ENCODE measurements at places on chromosomes 13 and 19. TPM values are rescaled to one million over a fixed set of nuclear protein-coding genes. Genes with fewer than 3 reads are reported as not detected.

- no peak for DNase-seq
These were observed 9.1 kb upstream of the CDC16 start for GRCh38 chr13:114225610-114226009.

GRCh38 chr19:45670670-45671453, 2.8 kb downstream of the GIPR start:
- DNase-seq, result peak; percentile 85

DNA sequence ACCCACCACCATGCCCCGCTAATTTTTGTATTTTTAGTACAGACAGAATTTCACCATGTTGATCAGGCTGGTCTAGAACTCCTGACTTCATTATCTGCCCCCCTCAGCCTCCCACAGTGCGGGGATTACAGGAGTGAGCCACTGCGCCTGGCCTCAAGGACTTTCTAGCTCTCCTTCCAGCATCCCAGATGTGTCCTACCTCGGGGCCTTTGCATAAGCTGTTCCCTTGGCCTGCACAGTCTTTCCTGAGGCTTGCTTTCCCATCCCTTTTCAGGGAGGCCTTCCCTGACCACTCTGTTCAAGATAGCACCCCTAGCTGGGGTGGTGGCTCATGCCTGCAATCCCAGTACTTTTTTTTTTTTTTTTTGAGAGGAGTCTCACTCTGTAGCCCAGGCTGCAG, 14.3 kb upstream of the BCAM start:
- no peak for DNase-seq

DNA sequence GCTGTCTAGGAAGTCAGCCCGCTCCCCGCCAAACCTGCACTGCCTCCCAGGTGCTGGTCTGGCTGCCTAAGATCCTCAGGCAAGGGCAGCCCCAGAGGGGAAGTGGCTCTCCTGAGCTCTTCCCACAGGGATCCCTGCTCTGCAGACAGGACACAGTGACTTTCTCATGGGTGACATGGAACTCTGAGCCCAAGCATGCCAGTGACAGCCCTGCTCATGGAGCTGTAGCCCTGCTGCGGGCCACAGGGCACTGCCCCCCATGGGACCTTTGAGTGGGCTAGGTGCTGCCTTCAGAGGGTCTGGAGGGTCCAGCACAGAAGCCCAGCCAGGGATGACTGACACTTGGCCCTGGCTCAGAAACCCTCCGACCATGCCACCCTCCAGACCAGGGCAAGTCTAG, 109.1 kb downstream of the TUBA3C start:
- DNase-seq, result no peak

- DNase-seq, result no peak
These were observed 25.8 kb downstream of the LACC1 start for GRCh38 chr13:43905435-43906031.

GRCh38 chr19:677201-677600, 1.0 kb downstream of the FSTL3 start:
- peak; percentile 91 for DNase-seq

- DNase-seq, result peak; percentile 88
These were observed at the start of gene ZFP28 for GRCh38 chr19:56538761-56539263. Gene ZFP28 (plus strand): TSS chr19:56538948. CDS start chr19:56539019, 71 bp downstream.

GRCh38 chr19:13057147-13057572, 45.5 kb downstream of the LYL1 start:
- DNase-seq, result no peak

DNA sequence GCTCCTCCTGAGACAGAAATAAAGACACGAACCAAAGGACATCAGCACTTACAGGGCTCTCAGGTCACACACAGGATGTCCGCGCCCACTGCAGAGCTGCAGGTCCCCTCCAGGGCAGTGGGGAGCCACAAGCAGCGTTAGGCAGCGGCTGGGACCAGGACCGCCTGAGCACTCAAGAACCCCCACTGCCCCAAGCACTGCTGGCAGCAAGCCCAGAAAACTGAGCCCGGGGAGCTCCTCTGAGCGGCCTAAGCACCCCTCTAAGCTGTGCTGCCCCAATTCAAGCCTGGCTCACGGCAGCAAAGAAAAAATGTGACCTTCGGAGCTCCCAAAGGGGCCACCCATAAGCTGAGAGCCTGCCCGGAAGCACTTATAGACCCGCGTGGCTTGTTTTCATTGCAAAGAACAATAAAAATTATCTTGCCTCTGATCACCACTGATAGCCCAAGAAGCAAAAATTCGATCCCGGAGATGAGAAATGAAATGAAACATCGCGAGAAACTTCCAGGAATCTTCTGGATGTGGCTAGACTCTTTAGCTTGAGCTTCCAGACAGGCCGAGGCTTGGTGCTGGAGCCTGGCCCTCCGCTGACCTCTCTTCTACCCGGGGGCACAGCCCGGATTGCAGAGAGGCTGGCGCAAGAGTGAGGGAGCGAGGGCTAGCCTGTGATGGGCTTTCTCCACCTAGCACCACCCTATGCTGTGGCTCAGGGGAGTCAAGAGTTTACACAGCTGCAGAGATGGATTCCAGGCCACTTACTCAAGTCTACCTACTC, 6.3 kb downstream of the DPP9 start:
- DNase-seq, result no peak

GRCh38 chr19:54178581-54179261, 5.8 kb upstream of the TMC4 start:
- no peak for DNase-seq

DNA sequence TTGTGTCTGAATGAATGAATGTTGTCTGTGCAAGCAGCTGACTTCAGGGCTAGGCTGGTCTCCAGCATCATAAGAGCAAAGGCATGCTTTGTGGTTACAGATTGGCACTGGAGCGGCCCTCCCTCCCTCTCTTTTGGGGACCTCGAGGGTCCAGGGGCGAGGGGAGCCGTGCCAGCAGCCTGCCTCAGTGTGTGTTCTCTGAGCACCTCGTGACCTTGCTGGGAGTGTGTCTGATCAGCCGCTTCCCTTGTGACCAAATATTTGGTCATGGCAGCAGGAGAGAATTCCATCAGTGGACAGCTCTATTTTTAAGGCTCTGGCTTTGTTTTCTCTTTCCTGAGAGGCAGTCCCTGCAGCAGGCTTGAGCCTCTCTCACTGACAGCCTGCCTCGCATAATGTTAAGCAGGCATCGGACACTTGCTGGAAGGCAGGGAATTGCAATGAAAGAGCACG, 329.7 kb downstream of the UQCRFS1 start:
- DNase-seq, result peak; percentile 71

DNA sequence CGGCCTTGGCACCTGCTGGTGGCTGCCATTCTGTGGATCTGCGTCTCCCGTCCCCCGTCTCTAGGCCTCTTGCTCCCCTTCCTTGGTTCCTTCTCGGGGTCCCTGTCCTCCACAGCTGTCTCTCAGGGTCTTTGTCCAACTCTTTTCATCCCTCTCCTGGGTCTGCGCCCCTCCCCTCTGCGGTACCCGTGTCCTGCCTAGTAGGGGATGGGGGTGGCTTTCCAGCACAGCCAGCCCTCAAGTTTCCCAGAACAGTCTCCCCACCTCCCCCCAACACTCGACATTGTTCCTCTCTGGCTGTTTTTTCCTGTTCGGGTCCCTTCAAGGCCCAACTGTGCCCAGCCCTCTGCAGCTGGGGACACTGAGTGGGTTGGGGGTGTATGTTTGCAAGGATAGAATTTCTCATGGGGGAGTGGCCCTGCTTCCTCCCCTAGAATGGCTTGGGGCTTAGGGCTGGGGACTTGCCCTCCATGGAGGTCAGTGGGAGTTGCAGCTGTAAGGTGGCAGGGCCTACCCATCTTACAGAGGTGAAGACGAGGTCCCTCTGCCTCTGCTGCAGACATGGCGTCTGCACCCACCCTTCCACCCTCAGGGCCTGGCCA, 762 bp upstream of the ADM5 start:
- no peak for DNase-seq

DNA sequence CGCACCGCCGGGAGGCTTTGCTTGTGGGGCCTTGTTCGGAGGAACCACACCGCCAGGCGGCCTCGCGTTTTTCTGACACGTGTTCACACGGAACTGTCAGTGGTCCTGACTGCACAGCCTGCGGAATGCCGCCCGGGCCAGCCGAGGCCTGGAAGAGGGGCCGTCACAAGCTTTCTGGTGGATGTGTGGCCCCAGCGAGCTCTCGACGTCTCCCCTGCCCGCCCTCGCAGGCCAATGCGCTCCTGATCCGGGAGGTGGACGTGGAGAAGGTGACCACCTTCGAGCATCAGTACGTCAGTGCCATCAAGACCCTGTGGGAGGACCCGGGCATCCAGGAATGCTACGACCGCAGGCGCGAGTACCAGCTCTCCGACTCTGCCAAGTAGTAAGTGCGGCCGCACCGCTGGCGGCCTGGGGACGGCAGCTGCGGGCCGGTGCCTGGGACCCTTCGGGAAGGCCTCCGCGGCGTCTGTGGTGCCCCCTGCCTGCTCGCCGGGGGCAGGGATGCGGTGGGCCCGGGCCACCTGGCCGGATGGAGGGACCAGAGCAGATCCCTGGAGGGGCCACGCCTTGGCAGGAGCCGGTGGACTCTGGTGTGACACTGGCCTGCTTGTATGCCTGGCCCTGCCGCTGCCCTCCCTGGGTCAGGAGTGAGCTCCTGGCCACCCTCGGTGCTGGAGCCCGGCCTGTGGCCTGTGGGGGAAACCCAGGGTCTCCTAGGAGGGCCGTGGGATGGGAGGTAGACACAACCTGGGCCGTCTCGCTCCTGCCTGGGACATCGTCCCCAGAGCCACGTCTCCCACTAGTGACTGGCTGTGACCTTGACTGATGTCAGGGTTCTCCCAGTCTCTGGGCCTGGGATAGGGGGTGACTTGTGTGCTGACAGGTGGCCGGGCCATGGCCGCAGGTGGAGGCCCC, 19.2 kb downstream of the GNA11 start:
- DNase-seq, result peak; percentile 41

- no peak for DNase-seq
These were observed 43.1 kb downstream of the ZNF611 start for GRCh38 chr19:52691737-52692136.

GRCh38 chr13:24038405-24038804, 122.1 kb upstream of the SPATA13 start:
- DNase-seq, result no peak

- DNase-seq, result no peak
These were observed 120.3 kb downstream of the LIG4 start for GRCh38 chr13:108095036-108095435.

DNA sequence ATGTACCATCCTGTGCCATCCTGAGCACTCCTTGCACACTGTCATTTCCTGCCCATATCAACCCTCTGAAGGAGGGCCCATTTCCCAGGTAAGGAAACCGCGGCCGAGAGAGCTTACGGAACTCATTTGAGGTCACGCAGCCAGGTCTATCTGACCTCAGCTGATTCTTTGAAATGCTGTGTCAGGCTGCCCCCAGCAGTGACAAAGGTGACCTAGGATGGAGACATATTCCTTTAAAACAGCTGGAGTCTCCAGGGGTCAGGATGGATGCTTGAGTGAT, 42.2 kb upstream of the VSTM2B start:
- no peak for DNase-seq

- DNase-seq, result no peak
These were observed 28.9 kb downstream of the TDRD12 start for GRCh38 chr19:32748497-32748896.

DNA sequence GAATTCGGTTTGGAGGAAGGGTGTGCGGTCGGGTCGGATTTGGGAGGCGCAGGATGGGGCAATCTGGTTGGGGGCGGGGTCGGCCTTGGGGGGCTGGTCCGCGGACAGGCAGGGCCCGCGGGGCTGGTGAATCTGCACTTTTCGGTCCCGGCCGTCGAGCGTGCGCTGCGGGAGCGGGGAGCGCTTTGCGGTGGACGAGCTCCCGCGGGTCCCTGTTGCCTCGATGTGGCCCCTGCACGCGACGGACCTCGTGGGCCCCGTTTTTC, 11.9 kb downstream of the PEAK3 start:
- peak; percentile 88 for DNase-seq

GRCh38 chr19:13817615-13818371, 22.6 kb downstream of the ZSWIM4 start:
- peak; percentile 79 for DNase-seq

DNA sequence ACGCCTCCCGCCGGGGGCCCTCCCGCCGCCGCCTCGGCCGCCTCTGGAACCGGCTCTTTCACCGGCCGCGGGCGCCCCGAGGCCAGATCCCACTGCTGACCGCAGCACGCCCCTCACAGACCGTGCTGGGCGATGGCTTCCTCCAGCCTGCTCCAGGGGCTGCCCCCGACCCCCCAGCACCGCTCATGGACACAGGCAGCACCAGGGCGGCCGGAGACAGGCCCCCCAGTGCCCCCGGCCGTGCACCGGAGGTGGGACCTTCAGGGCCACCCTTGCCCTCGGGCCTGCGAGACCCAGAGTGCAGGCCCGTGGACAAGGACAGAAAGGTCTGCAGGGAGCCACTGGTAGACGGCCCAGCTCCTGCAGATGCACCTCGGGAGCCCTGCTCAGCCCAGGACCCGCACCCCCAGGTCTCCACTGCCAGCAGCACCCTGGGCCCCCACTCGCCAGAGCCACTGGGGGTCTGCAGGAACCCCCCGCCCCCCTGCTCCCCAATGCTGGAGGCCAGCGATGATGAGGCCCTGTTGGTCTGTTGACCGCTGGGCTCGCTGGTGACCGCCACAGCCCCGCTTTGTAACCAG, 13.0 kb downstream of the LRP3 start:
- DNase-seq, result peak; percentile 54

DNA sequence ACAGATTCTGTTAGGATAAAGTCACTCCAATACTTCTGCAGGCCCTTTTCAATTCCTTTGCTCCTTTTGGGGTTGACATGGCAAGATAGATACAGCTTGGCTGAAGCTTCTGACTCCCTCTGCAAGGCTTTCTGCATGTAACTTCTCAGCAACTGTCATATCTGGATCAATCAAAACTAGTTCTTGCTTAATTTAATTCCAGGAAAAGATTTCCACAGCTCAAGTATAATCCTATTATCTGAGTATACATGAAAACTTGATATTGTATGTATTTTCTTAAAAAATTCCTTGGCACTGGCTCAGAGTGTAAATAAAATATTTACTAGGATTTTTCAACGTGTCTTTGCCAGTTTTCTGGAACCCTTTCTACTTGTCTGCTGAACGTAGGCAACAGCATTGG, 109.6 kb downstream of the STARD13 start:
- no peak for DNase-seq

GRCh38 chr19:34220472-34221063, 33.8 kb upstream of the GARRE1 start:
- DNase-seq, result peak; percentile 71

Gene ACER1
- not detected for total RNA-seq

Gene GPR183
- 9.7 TPM for total RNA-seq

Gene SELENOV
- total RNA-seq, result not detected

Gene SIGLEC8
- not detected for total RNA-seq

Gene CGB7
- total RNA-seq, result not detected

Gene CCDC169
- total RNA-seq, result 1.4 TPM

Gene TJP3
- total RNA-seq, result not detected

Gene MCEMP1
- 0.17 TPM for total RNA-seq

Gene ICAM1
- total RNA-seq, result 14.5 TPM

Gene RXFP2
- not detected for total RNA-seq

Gene ZIC2
- not detected for total RNA-seq

Gene GJB2
- 0.09 TPM for total RNA-seq

Gene GRIK5
- 15.4 TPM for total RNA-seq

Gene FAM124A
- total RNA-seq, result 5.5 TPM

Gene CCDC194
- total RNA-seq, result 0.43 TPM

Gene ATXN8OS
- not detected for total RNA-seq

Gene CGB3
- total RNA-seq, result not detected

Gene HSPB6
- total RNA-seq, result 150 TPM

All from right cardiac atrium (tissue), 5 donors.